ENCODE measurements at places on chromosomes 2 and 18.

DNA sequence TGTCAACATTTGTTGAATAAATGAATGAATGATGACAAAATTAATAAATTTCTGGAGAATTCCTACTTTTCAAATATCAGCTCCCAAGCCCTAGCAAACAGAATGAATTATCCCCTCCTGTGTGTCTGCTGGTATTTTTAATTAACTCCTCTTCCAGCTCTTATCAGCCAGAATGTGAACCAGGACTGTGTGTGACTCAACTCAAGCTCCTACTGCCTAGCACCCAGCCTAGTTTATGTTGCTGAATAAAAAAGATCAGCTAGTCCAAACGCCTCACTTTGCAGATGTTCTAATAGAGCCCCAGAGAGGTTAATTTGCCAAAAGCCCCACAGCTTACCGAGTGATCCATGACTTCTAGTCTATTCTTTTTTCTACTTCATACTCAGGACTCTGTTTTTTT lies 50.3 kb downstream of the RABL2A start:
- no peak for DNase-seq

- DNase-seq, result no peak
Measured at GRCh38 chr2:18491577-18491976, 68.9 kb downstream of the RDH14 start.

GRCh38 chr18:39571511-39571910 lies 2005.9 kb upstream of the CELF4 start:
- DNase-seq, result no peak

- no peak for DNase-seq
Measured at GRCh38 chr2:924701-925100, 25.9 kb upstream of the SNTG2 start.
